ENCODE measurements at places on chromosomes 3 and 15.

GRCh38 chr3:170055209-170055608 lies 17.4 kb downstream of the GPR160 start:
- no peak for DNase-seq

DNA sequence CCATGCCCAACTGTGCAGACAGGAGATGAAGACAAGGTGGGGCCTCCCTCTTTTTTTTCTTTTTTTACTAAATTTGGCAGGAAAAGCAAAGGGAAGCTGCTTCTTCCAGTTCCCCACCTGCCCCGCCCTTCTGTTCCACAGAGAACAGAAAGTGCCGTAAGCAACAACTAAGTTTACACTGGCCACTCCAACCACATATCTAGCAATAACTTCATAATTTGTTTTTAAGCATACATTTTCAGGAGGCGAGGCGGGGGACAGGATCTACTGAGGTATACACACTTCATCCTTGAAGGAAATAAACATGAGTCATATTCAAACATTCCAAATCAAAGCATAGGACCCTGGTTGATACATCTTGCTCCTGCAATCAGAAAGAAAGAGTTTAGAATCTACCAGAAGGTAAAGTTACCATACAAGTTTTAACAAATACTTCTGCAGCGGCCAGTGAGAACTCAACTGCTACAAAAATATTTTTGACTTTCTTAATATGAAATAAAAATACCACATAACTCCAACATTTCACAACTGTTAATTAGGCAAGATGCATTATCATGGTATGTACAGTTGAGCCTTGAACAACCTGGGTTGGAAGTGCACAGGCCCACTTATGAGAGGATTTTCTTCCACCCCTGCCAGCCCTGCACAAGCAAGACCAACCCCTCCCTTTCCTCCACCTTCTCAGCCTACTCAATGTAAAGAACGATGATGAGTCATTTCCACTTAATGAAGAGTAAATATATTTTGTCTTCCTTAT lies 50.7 kb downstream of the FOXP1 start:
- no peak for DNase-seq

DNA sequence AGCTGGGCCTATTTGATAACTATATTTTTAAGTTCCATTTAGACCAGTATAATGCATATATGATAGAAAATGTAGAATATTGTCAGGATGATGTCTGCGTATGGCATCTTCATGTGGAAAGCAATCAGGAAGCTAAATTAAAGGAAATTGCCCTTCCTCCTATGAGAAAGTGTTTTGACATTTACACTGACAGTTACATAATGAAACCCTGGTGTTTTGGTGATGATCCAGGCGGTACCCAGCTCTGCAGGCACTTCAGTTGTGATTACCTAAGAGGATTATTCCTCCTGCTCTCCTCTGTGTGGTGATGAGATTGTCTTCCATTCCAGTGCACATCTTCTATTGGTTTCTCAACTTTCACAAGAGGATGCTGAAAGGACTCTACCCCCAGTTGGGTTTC lies 126.5 kb upstream of the MITF start:
- DNase-seq, result no peak

DNA sequence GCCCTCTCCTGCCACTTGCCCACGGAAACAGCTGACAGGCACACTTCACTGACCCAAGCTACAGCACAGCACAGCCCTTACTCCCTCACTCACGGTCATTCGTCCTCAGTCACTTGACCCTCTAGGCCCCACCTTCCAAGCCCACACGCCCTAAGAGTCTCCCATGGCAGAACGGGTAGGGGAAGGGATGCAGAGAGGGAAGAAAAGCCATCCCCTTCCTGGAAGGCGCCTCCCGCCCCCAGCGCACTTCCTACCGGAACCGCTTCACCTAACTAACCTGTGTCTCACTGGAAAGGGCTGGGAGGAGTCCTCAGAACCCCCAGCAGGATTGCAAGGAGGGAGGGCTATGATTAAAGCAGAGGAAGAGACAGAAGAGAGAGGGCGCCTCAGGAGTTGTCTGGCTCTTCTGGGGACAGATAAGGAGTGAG lies 22.9 kb downstream of the EPHB3 start:
- no peak for DNase-seq

GRCh38 chr15:49428409-49429095 lies 5.5 kb downstream of the FGF7 start:
- no peak for DNase-seq

GRCh38 chr15:97037080-97037479 lies 706.6 kb downstream of the NR2F2 start:
- DNase-seq, result no peak

- DNase-seq, result no peak
These were observed 49.5 kb downstream of the IQGAP1 start for GRCh38 chr15:90437516-90437915.

DNA sequence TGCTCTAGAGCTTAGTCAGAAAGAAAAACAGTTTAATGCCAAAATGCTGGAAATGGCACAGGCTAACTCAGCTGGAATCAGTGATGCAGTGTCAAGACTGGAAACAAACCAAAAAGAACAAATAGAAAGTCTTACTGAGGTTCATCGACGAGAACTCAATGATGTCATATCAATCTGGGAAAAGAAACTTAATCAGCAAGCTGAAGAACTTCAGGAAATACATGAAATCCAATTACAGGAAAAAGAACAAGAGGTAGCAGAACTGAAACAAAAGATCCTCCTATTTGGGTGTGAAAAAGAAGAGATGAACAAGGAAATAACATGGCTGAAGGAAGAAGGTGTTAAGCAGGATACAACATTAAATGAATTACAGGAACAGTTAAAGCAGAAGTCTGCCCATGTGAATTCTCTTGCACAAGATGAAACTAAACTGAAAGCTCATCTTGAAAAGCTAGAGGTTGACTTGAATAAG lies 150.5 kb upstream of the LRRFIP2 start:
- DNase-seq, result no peak

- DNase-seq, result no peak
These were observed 10.9 kb upstream of the FAM107A start for GRCh38 chr3:58588030-58588614.

DNA sequence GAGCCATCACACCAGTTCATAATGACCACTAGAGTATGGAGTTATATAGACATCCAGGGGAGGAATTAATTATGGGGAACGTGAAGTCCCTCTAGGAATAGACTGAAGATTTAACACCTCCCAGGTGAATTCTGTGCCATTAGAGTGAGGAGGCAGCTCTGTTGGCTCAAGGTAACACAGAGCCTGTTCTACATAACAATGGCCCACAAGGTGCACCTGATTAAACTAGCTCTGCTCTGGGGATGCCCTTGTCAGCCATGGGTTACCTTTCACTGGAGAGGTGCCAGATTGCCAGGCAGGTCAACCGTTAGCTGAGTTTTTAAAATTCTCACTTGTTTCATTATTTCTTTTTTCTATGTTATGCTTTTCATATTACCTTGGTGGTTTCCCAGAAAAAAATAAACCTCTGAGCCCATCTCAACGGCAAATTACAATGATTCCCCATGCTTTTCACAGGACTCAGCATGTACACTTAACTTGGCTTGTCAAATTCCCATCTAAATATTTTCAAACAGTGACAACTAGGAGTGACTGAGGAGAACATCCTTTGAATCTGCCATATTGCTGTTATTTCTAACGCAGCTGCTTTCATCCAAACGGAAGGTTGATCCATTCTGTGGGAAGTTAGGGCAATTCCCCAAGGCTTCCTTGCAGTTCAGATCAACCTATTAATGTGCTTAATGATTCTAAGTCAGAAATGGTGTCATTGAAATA lies 512.9 kb downstream of the MCTP2 start:
- no peak for DNase-seq

DNA sequence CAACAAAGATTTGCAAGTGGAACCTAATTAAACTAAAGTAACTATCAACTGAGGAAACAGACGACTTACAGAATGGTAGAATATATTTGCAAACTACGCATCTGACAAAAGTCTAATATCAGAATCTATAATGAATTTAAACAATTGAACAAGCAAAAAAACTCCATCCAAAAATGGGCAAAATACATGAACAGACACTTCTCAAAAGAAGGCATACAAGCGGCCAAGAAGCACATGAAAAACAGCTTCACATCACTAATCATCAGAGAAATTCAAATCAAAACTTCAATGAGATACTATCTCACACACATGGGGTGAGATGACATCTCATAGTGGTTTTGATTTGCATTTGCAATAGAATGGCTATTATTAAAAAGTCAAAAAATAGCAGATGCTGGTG lies 128.6 kb downstream of the POLR2M start:
- DNase-seq, result no peak

- no peak for DNase-seq
These were observed 210.2 kb downstream of the TJP1 start for GRCh38 chr15:29612096-29612495.

DNA sequence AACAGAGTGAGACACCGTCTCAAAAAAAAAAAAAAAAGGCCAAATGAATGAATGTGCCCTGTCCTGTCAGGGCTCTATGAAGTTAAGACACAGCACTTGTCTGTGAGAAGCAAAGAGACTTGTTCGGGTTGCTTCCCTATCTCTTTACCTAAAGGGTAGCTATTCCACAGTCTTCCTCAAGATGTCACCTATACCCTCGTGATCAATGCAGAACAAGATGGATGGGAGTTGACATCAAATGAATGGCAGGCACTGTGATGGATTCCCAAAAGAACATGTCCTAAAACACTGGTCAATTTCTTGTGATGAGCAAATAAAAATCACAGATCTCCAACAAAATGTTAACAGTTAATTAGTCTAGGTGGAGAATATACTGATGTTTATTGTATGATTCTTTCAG lies 9.5 kb downstream of the TADA3 start:
- no peak for DNase-seq

DNA sequence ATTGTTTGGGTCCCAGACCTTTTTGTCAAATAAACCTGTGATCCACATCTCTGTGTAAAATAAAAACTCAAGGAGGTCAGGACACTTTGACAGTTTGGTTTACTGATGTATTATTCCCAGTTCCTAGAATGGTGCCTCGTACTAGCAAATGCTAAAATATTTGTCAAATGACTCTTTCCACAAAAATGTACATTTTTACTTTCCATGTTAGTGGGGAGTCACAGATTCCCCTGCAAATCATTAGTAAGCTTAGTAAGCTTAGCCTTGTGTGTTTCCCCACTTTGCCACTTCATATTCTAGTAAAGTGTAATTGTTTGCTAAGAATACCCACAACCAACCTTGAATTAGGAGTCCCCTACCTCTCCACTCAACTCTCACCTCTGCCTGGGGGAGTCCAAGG lies 2.4 kb upstream of the MAGI1 start:
- DNase-seq, result no peak

- no peak for DNase-seq
These were observed 72.2 kb downstream of the SMAD6 start for GRCh38 chr15:66774001-66774814.

DNA sequence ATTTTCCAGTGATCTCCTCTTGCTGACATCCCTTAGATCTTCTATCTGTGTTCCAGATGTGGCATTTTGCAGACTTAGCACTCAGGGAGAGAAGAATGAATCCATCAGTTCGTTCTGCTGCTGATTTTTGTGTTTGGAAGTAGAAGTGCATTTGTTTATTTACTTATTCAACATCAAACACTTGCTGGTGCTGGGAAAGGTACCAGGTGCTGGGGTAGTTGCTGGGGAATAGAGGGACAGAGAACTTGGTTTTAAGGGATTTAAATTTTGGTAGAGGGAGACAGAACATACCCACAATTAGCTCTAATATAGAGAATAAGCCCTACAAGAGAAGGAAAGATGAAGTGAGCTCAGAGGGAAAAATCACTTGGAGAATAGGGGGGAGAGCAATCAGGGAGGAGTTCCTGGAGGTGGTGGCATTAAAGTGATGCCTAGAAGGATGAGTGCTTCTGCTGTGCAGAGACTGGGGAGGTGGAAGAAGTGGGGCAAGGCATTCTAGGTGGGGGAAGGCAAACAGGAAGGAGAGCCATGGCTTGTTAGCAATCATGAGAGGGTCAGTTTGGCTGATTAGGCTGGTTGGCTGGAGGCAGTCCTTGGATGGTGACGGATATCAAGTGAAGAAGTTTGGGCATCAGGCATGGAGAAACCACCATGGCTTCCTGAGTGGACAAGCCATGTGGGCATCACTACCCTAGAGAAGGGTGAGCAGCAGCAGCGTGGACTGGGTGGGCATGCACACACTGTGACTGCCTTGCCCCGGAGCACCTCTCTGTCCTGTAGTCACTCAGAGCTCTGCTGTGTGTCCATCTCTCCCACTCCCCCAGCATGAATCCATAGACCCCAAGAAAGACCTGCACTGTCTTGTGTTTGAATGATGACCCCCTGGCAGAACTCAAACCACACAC lies 197.3 kb downstream of the OPA1 start:
- DNase-seq, result no peak

DNA sequence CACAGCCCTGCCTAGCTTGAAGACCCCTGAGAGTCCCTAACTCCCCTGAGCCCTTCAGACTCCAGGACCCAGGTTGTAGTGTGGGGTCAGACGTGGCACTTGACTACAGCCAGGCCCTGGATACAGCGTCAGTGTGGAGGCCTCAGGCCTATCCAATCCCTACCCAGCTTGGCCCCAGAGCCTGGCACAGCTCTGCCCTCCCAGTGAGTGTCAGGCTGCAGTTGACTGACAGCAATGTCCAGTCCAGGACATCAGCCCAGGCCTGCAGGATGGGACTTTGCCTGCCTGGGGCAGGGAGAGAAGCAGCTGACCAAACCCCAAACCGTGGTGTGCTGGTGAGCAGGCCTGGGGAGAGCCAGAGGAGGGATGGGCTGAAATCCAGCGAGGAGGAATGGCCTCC lies 27.3 kb downstream of the KLF13 start:
- DNase-seq, result no peak

GRCh38 chr3:172696357-172696756 lies 14.5 kb downstream of the NCEH1 start:
- no peak for DNase-seq

DNA sequence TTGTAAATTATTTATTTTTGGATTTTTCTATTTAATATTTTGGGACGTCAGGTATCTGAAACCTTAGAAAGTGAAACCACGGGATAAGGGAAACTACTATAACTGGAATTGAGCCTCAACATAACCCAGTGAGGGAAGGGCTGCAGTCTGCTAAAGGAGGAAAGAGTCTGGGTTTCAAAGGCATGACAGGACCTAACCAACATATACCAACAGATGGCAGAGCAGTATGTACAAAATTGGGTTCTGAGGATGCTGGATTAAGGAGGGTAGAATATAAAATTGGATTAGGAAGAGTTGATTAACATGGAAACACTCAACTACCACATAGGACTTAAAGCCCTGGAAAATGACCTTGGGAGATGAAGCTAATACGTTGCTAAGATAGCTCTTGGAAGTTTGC lies 603.5 kb downstream of the MECOM start:
- DNase-seq, result no peak

GRCh38 chr3:126549861-126550487 lies 8.8 kb downstream of the C3orf22 start:
- no peak for DNase-seq

- DNase-seq, result no peak
These were observed 93.5 kb downstream of the FMN1 start for GRCh38 chr15:33101036-33101435.

GRCh38 chr3:140394488-140395133 lies 283.3 kb upstream of the TRIM42 start:
- DNase-seq, result no peak

DNA sequence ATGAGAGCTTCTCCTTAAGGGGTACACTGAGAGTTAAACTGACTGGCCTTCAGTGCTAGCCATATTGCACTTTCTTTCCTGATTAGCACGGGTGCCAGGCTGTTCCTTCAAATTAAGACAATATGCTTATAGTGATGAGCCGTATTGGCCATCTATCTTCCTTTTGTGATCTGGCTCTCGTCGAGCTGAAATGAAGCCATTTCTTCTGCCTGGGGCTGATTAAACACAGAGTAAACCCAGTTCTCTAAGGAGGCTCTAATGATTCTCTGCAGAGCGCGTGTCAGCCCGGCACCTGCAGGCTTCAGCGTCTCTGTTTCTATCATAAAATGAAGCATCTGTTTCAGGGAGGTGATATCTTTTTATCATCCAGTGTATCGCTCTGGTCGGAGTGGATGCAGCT lies 107.5 kb upstream of the NR2F2 start:
- DNase-seq, result no peak

Data from stimulated activated CD4-positive, alpha-beta T cell treated with anti-CD3 and anti-CD28 coated beads, Interleukin-1b, Interleukin-23, amount 100 ng/mL, for 24 hours (primary cell).